GM10248 (cell line): ENCODE measurements at places on chromosomes 13 and 19.

- no peak for DNase-seq
These were observed 108.6 kb downstream of the EFNB2 start for GRCh38 chr13:106426909-106427308.

- DNase-seq = no peak
These were observed 56.1 kb downstream of the CHST8 start for GRCh38 chr19:33677745-33678426.

DNA sequence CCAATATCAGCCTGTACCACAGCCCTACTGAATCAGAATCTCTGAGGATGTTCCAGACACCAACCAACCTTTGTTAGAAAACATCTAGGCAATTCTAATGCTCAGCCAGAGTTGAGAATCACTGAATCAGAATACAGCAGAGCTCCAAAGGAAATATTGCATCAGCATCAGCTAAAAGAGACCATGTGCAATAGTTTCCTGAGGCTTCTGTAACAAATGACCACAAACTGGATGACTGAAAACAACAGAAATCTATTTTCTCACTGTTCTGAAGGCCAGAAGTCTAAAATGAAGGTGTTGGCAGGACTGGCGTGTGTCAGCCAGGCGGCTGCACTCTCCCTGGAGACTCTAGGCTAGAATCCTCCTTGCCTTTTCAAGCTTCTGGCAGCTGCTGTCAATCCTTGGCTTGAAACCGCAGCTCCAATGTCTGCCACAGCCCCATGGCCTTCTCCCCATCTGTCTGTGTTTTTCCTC, 1.2 kb upstream of the DCT start:
- DNase-seq = no peak

DNA sequence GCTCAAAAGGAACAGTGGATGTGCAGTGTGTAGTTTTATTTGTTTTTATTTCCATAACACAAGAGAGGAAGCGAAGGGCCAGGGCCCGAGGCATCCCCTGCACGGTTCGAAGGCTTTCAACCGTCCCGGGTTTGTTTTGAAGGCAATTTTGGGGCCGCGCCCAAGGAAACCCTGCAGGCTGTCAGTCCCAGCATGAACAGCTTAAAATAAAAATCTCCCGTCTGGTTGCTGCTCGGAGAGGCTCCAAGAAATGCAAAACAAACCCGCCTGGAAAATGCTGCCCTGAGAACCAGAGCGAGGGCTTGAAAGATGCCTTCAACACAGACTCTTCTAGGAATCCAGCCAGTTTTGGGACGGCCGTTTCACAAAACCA, 16.0 kb downstream of the LSM4 start:
- DNase-seq = no peak

DNA sequence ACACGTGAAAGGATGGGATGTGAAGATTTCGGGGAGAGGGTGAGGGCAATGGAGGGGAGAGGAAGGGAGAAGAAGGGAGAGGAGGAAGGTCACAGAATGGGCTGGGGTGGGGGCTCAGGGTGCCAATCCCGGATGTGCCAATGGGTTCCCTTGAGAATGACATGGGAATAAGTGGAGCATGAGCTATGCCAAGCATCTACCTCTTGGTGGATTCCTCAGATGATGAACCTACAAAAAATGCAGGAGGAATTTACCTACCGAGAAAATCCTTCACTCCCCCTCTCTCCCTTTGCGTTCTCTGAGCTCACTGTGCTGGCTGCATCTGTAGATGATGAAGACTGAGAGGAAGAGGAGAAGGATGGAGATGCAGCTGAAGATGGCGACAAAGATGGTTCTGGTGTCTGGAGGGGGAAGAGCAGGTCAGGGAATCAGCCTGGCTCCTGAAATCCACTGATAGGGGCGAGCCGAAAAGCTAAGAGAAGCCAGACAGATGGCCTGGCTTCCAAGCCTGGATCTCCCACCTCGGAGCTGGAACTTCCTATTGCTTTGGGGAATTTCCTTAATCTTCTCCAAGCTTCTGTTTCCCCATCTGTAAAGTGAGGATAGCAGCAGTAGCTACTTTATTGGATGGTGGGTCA, 21.6 kb downstream of the VSTM1 start:
- DNase-seq = no peak

- peak; percentile 15 for DNase-seq
These were observed 759 bp upstream of the TLE6 start for GRCh38 chr19:2976609-2977000.

GRCh38 chr19:488505-489417, 7.5 kb upstream of the MADCAM1 start:
- peak; percentile 97 for DNase-seq

GRCh38 chr19:35297515-35297848, 5.5 kb downstream of the MAG start:
- DNase-seq = no peak

DNA sequence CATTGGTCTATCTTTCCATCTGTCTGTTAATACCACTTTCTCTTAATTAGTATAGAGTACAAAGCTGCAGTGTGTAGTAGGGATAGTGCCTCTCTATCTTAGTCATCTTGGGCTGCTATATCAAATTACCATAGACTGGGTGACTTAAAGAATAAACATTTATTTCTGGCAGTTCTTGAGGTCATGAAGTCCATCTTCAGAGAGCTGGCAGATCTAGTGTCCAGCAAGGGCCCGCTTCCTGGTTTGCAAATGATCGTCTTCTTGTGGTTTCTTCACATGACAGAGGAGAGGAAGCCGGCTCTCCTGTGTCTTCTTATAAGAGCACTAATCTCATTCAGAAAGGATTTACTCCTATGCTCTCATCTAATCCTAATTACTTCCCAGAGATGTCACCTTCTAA, 6.1 kb downstream of the ZNF700 start:
- no peak for DNase-seq

- no peak for DNase-seq
These were observed 77.0 kb downstream of the STARD13 start for GRCh38 chr13:33208290-33209220.

GRCh38 chr19:14748601-14749000, 29.8 kb downstream of the ADGRE2 start:
- no peak for DNase-seq

- no peak for DNase-seq
These were observed 142.2 kb downstream of the IRS2 start for GRCh38 chr13:109644069-109644750.

DNA sequence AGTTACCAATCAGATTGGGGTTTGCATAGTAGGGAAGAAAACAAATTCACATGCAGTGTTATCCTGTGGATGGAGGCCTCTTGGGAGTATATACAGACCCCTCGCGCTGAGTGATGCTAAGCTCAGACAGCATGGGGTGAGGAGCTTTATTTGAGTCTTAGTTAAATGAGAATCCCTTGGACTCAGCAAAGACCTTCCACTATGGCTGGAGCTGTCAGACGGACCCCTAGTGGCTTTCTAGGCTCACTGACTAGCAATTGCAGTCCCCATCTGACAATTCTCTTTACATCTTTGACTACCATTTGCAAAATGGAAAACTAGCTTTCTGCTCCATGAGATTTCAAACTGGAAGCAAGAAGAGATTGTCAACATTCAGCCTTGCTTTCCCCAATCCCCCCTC, 90.4 kb downstream of the STOML3 start:
- DNase-seq = no peak

- no peak for DNase-seq
These were observed 79.4 kb downstream of the SPACA7 start for GRCh38 chr13:112455476-112456059.

DNA sequence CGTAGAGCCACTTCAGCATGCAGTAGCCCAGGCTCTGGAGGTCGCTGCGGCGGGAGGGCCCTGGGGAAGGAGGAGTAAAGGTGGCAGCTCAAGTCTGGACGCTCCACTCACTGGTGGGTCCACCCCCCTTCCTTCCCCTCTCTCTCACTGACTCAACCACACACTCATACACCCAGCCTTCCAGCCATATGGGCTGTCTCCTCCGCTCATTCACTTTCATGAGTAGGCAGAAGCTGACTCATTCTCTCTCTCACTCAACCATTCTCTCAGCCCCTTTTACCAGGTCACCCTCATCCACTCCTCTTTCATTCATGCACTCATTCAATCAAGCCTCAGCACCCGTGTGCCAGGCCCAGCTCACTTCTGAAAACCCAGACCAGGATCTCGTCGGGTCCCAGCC, 27.5 kb upstream of the SIGLEC11 start:
- no peak for DNase-seq

DNA sequence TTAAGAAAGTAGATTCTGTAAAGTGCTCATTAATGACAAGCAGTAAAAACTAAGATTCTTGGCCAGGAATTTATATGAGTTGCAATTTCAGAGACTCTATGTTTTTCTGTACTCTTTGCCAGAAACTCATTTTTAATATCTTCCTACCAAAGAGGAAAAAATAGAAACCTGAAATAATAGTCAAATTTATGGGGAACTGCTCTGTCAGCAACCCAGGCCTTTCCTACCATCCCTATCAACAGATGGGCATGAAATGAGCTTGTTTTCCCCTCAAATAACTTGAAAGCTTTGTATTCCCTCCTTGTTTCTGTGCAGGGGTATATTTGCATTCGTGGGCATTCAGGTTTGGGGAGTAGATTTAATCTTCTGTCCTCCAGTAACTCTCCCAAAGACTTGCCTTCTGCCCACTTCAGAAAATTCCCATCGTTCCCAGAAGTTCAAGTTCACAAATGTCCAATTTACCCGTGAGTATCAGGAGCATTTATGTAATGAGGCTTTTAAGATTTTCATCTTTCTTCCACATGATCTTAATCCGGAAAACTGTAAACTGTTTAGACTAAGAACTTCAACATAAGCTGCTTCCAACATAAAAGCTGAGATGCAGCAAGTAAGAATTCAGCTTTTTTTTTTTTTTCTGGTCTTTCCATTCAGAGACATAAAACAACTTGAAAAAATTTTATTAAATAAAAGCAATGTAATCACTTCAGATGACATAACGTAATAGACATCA, 363.1 kb downstream of the EFNB2 start:
- DNase-seq = no peak

DNA sequence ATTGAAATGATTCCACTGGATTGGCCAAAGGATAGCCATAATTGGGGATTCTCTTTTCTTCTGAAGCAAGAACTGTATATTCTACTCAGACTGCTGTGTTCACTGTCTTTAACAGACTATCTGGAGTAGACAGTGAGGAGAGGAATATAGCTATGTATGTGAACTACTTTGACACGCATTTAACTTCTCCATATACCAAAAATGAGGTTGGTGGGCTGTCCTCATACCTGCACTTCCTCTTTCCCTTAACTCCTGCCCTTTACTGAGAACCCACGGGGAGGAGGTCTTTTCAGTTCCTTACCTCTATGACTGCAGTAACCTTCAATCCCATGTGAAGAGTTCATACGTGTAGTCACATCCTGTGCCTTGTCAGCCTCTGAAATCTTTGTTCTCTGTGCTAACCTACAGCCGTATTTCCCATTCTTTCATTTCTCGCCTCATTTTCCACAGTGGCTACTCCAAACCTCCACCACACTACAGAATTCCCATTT, 305.8 kb downstream of the MTUS2 start:
- DNase-seq = peak; percentile 44

DNA sequence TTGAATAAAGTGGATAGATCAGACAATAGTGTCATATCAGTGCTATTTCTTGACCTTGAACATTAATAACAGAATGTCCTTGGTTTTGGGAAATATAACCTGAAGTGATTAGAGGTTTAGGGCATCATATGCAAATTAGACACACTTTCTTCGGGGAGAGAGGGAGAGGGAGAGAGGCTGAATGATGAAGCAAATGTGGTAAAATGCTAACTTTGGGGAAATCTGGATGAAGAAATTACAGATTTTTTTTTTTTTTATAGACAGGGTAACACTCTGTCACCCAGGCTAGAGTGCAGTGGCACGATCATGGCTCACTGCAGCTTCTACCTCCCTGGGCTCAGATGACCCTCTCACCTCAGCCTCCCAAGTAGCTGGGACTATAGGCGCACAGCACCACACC, 3.9 kb upstream of the NCR1 start:
- no peak for DNase-seq

GRCh38 chr13:80131204-80131603, 209.7 kb downstream of the SPRY2 start:
- no peak for DNase-seq

GRCh38 chr13:72504131-72504841, 223.1 kb downstream of the MZT1 start:
- DNase-seq = no peak

DNA sequence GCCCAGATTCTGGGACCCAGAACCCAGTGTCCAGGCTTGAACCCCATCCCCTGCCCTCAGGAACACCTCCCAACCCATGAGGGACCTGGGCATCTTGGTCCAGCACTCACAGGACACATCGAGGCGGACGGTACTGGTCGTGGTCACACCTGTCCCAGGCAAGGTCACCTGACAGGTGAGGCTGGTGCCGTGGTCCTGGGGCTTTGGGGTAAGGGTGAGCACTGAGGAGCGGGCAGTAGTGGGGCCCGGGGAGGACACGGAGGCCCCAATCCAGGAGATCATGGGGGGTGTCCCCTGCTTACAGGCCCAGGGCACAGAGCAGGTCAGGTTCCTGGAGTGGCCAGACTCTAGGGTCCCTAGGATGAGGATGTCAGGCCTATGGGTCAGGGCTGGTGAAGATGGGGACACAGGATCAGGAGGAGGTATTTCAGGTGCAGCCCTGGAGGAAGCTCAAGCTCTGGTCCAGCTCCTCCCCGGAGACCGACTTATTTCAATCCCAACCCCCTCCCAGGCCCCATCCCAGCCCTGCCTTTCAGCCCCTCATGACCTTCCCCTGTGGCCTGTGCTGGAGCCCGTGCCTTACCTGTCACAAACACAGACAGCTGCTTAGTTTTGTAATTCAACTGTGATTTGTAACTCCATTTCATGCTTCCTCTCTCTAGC, 772 bp downstream of the SIGLEC8 start:
- DNase-seq = no peak

DNA sequence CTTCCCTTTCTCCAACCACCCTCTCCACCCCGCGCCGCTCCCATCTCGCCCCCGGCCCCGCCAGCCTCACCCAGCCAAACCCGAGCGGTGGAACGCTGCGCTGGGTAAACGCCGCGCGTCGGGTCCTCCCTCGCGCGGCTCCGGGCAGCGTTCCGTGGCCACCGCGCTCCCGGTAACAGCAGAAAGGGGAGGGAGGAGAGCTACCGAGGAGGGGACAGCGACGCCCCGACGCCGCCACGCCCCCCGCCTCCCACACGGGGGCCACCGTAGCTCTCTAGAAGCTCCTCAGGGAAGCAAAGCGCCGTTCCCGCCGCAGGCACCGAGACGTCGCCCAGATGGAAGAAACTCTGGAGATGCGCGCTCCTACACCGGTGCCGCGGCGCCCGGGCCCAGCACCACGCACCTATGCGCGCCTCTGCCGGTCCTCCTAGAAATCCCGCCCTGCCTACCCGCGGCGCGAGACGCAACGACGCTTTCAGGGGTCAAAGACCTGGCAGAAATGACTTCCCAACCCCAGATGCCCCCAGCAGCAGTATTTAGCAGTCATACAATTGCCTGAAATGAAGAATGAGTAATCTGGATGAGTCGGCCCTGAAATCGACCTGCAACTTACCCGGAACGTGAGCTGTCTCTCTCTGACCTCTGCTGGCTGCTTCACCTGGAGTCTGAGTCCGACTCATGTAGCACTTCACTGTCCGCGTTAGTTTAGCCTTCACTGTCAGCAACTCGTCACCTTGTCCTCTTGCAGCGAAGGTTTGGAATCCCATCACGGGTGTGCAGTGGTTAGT, at the start of gene RUBCNL:
TSS of gene RUBCNL (minus strand) at position 189 of the 788 bp plus-strand sequence. CDS start 14,777 bp downstream, outside the sequence.
- peak; percentile 84 for DNase-seq

- DNase-seq = no peak
These were observed 397.8 kb downstream of the FGF14 start for GRCh38 chr13:102003848-102004570.
